ENCODE measurements at places on chromosomes 1 and 21. TPM values are rescaled to one million over a fixed set of nuclear protein-coding genes. Genes with fewer than 3 reads are reported as not detected.

DENND2C gene
- 6.3 TPM for total RNA-seq

UBXN11 gene
- 25.7 TPM for total RNA-seq

TEX38 gene
- total RNA-seq = not detected

KRTAP22-2 gene
- total RNA-seq = not detected

CTSE gene
- 132 TPM for total RNA-seq

CCDC185 gene
- not detected for total RNA-seq

IGFN1 gene
- total RNA-seq = not detected

PTGFR gene
- 0.78 TPM for total RNA-seq

CAPZB gene
- total RNA-seq = 96.4 TPM

PLA2G2D gene
- 0.29 TPM for total RNA-seq

CYP4A22 gene
- 1.8 TPM for total RNA-seq

CLCNKB gene
- total RNA-seq = 0.55 TPM

OR2T8 gene
- total RNA-seq = not detected

FAM163A gene
- not detected for total RNA-seq

BNIPL gene
- 7.8 TPM for total RNA-seq

RGSL1 gene
- not detected for total RNA-seq

FCRL5 gene
- total RNA-seq = 9.8 TPM

Measured in upper lobe of left lung (tissue), 6 donors.